ENCODE measurements at places on chromosomes 4 and X. TPM values are rescaled to one million over a fixed set of nuclear protein-coding genes. Genes with fewer than 3 reads are reported as not detected.

Gene C4orf36
- 0.59 TPM for total RNA-seq

Gene BTK
- total RNA-seq: 1.8 TPM

Gene TLR6
- 2.3 TPM for total RNA-seq

Gene NDNF
- 8.1 TPM for total RNA-seq

Gene ATP6AP1
- total RNA-seq: 74.8 TPM

DNA sequence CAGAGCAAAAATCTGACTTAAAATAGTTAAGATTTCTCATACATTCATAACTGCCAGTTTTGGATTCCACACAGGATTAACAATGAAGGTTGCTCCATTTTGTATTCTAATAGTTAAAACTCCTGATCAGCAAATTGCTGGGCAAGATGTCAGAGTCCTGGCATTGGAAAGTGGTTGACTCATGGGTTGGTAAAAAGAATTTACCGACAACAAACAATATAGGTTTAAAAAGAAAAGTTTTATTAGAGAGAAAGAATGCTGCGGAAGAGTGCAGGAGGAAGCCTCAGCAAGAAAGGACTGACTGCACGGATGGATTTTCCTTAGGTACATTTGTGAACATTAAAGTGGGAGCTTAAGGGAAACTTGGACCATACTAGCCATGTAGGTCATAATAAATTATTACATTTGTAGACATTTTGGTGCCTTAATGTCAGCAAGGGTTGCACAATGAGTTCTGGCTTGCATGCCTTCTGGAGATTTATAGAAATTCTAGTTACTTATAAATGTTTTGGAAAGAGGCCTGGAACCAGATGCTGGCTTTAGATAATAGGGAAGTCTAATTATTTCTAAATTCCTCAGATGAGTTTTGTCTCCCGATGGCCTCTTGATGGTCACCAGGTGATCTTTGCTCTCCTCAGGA lies 25.4 kb upstream of the IL2 start:
- no peak for DNase-seq

- no peak for DNase-seq
These were observed 527.4 kb downstream of the SH3BGRL start for GRCh38 chrX:81729269-81729777.

DNA sequence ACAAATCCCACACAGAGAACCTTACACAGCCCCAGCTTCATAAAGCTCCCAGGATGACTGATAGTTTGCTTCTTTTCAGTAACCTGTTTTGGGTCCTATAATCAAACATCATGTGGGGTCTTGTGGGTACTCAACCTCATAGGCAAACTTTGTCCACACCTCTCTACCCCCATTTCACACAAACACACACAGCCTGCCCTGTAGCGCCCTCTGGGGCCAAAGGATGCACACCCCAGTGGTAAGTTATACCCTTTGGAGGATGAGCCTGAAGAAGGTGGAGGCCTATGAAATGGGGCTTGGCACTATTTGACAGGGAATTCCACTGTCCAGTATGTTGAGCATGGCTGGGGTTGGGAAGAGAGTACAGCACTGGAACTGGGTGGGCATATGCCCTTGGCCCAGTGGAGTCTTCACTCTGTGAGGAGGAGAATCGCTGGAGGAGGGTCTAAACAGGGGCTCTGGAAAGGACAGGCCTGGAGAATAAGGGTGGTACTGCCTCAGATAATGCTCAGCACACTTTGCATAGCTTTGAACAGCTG lies 30.5 kb upstream of the COL25A1 start:
- DNase-seq: no peak

DNA sequence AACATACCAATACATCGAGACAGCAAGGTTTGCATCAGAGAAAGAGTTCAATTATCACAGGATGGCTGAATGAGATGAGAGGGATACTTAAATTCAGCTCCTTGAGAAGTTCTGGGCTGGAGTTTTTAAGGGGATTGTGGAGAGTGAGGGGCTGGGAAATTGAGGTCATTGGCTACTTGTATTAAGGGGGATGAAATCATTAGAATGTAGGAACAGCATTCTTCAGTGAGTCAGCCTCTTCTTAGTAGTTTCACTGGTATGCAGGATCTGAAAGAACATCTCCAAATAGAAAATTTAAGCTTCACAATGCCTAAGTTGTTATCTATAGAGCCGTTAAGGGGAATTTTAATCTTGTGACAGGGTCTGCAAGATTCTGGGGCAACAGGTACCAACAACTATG lies 211.6 kb upstream of the TAPT1 start:
- no peak for DNase-seq

DNA sequence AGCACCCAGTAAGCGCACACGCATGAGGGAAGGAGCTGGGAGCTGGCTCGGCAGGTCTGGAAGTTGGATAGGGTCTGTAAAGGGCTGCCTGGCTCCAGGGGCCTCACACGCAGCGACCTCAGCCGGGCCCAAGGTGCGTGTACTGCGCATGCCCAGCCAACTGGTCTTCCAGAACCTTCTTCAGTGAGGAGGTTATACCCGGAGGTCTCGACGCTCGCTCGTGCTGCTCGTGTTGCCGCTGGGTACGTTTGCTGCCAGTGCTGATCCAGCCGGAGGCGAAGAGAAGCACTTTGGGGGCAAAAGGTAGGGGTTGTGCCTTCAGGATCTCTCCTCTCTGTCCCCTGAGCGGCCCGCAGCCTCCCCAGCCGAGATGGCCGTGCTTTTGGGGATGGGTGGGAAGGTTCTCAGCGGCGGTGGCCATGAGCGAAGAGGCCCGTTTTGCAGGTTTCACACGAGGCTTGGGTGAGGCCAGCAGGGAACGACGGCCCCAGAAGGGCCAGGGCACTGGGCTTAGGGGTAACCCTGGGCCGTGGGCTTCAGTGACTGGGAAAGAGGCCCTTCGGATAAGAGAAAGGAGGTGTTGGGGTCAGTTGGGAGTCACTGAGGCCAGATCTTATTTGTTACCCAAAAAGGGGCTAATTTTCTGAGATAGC lies 3.8 kb upstream of the CXCL9 start:
- DNase-seq: no peak

DNA sequence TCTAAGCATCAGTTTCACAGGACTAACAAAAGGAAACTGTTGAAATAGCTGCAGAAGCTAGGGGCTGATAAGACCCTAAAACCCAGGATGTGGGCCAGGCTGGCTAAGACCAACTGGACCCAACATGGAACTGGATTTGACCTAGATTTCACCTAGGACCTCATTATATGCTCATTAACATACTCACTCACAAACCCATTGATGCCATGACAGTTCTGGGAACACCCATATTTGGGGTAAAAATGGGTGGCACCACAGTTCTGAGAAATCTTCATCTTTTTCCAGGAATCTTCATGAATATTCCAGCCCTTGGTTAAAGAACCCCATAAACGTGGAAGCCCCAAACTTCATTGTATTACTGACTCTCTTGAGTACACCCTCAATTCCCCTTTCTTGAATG lies 41.1 kb downstream of the HSD17B13 start:
- no peak for DNase-seq

- no peak for DNase-seq
These were observed 304.9 kb upstream of the RPS6KA3 start for GRCh38 chrX:20571611-20572010.

DNA sequence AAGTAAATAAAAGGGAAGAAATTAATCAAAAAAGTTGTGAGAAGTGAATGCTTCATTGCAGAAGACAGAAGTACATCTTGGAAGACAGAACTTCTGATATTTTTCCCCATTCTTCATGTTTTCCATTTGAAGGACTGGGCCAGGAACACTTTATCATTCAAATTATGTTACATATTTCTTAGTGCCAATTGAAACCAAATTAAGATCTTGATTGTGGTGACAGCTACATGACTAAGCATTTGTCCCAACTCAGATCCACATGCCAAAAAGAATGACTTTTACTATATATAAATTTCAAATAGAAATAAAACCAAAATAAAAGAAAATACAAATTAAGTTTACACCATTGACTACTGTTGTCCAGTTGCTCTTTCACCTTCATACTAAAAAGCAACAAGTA lies 14.0 kb upstream of the FGF5 start:
- DNase-seq: no peak

DNA sequence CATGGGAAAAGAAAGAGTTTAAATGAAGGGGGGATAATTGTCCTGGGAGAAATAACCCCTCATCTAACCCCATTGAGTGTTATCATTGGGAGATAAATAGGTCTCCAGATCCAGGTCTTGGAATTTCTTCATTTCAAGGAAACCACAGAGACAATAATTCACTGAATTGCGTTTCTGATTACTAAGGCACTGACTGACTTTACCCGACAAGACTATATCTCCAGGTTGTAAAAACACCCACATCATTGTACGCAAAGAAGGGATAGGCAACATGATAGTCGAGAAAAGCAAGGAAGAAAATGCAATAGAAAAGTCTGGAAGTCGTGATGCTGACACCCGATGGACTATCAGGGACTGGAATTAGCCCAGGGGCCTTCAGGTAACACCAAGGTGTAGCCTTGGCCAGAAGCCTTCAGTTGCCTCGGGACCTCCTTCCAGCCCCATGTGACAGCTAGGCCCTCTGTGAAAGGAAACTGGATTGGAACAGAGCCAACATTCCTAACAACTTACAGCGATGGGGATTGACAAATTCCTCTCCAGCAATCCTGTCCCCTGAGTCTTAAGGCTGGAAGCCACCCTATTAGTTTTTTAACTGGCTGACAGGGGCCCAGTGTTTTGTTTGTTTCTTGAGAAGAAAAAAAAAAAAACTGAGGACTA lies 46.5 kb upstream of the RAB9B start:
- DNase-seq: no peak

DNA sequence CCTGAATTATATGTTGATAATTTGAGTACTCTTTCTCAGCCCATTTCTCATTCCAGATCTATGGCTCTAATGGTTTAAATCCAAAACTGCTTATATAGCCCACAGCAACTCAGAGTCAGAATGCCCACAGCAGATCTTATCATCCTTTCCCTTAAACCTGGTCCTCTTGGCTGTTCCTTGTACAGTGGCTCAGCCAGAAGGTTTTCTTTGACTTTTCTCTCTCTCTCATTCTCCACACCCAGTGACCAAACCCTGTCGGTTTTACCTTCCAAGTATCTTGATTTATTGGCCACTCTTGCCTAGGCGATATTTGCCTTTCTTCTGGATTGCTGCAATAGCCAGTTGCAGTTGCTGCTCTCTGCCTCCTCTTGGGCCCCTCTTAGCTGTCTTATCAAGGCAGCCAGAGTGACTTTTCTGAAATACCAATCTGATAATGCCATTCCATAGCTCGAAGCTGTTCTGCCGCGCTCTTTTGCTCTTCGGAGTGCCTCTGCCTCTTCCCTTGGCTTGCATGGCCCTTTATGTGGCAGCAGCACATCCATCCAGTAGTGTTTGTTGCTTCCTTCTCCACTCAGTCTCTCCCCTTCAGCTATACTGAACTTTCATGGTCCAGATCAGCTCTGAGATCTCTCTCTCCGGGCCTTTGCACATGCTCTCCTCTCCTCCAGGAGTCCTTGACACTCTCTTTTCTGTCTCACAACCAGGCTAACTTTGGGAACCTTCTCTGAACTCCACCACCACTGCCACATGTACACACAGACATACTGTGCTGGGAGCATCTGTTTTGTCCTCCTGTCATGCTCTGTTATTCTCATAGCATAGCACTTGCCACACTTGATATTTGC lies 11.8 kb downstream of the GAB1 start:
- DNase-seq: no peak

DNA sequence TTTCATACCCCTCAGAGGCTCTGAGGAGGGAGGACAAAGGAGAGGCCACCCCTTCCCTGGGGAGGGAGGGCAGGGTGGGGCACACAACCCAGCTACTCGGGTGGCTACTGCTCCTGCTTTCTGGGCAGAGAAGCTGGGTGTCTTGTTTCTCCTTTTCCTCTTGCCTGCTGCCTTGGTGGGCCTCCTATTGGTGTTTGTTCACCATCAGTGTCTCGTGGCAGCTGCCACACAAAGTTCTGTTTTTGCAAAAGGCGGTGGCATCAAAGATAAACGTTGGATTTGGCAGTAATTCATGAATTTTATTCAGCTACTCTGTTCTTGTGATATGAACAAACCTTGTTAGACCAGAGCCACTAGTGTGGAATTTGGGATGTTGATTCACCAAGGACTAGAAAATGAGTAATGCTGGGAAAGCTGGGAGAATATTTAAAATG lies 153.0 kb upstream of the SCML1 start:
- DNase-seq: no peak
